ENCODE measurements at places on chromosomes 1 and 21. TPM values are rescaled to one million over a fixed set of nuclear protein-coding genes. Genes with fewer than 3 reads are reported as not detected.

DNA sequence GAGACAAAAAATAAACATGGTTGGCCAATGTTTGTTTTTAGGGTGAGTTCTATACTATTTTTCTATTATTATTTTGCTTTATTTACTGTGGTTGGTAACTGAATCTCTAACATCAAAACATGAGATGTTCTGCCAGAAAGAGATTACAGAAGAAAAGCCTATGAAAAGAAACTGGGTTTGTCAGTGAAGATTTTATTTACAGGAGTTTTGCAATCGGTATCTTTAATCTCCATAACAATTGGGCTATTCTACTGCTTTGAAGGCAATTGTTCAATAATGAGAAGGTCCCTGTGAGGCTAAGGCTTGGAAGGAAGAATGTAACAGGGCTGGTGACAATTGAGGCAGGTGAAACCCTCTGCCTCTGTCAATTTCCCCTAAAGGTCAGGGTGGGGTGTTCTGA is 155.5 kb downstream of the CLIC6 start:
- peaks cover 80% of the 10 kb centered on the region for H3K36me3 ChIP-seq
- no peak for DNase-seq
- no peaks in the 10 kb centered on the region for H3K27me3 ChIP-seq
- H3K27ac ChIP-seq, result no peak overlapping the region

DNA sequence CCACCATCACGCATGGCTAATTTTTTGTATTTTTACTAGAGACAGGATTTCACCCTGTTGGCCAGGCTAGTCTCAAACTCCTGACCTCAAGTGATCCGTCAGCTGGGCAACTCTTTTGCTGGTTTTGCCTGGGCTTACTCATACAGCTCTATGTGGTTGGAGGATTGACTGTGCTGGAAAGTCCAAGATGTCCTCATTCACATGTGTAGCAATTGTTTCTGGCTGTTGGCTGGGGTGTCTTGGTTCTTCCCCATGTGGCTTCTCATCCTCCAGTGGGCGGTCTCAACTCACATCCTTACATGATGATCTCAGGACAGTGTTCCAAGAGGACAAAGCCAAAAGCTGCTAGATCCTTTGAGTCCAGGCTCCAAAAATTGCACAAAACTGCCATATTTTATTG is 53.3 kb downstream of the TEX35 start:
- DNase-seq, result no peak
- H3K36me3 ChIP-seq, result no peaks in the 10 kb centered on the region
- no peaks in the 10 kb centered on the region for H3K27me3 ChIP-seq
- H3K4me3 ChIP-seq, result no peak overlapping the region
- H3K27ac ChIP-seq, result no peak overlapping the region
- H3K4me1 ChIP-seq, result peaks cover 2% of the 10 kb centered on the region

- no peaks in the 10 kb centered on the region for H3K27me3 ChIP-seq
- peaks cover 30% of the 10 kb centered on the region for H3K36me3 ChIP-seq
- peaks cover 31% of the 10 kb centered on the region for H3K4me1 ChIP-seq
- H3K4me3 ChIP-seq, result peak overlapping the region; percentile 98
- peak overlapping the region; percentile 96 for H3K27ac ChIP-seq
- no peak for DNase-seq
Measured at GRCh38 chr1:150269451-150269850, 635 bp upstream of the APH1A start.

GRCh38 chr1:108610073-108610472 is 50.2 kb downstream of the EEIG2 start:
- no peak overlapping the region for H3K4me3 ChIP-seq
- H3K27ac ChIP-seq, result no peak overlapping the region
- no peaks in the 10 kb centered on the region for H3K27me3 ChIP-seq
- peaks cover 11% of the 10 kb centered on the region for H3K36me3 ChIP-seq

GRCh38 chr1:201721082-201722049 is 107.6 kb upstream of the IPO9 start:
- DNase-seq, result no peak
- no peak overlapping the region for H3K27ac ChIP-seq
- peaks cover 6% of the 10 kb centered on the region for H3K27me3 ChIP-seq
- no peaks in the 10 kb centered on the region for H3K4me1 ChIP-seq
- no peak overlapping the region for H3K4me3 ChIP-seq

- H3K4me1 ChIP-seq, result peaks cover 6% of the 10 kb centered on the region
- H3K27ac ChIP-seq, result no peak overlapping the region
- DNase-seq, result no peak
- H3K36me3 ChIP-seq, result no peaks in the 10 kb centered on the region
Measured at GRCh38 chr1:8238141-8239038, 79.5 kb upstream of the SLC45A1 start.

DNA sequence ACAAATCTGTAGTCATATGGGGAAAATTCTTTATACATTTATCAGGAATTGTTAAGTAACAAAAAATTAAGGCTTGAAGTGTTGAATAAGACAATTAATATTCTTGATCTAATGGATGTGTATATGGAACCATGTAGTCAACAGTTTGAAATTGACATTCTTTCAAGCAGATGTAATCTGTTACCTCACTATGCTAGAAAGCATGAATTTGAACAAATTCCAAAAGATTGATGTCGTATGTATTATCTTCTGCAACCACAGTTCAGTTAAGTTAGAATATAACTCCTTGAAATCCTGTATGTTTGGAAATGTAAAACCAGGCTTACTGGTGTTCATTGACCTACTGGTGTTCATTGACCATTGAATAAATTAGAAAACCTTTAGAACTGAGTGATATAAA is 16.1 kb downstream of the CCDC18 start:
- peaks cover 41% of the 10 kb centered on the region for H3K36me3 ChIP-seq
- H3K4me1 ChIP-seq, result peaks cover 9% of the 10 kb centered on the region
- no peak overlapping the region for H3K4me3 ChIP-seq
- no peaks in the 10 kb centered on the region for H3K27me3 ChIP-seq
- no peak overlapping the region for H3K27ac ChIP-seq

DNA sequence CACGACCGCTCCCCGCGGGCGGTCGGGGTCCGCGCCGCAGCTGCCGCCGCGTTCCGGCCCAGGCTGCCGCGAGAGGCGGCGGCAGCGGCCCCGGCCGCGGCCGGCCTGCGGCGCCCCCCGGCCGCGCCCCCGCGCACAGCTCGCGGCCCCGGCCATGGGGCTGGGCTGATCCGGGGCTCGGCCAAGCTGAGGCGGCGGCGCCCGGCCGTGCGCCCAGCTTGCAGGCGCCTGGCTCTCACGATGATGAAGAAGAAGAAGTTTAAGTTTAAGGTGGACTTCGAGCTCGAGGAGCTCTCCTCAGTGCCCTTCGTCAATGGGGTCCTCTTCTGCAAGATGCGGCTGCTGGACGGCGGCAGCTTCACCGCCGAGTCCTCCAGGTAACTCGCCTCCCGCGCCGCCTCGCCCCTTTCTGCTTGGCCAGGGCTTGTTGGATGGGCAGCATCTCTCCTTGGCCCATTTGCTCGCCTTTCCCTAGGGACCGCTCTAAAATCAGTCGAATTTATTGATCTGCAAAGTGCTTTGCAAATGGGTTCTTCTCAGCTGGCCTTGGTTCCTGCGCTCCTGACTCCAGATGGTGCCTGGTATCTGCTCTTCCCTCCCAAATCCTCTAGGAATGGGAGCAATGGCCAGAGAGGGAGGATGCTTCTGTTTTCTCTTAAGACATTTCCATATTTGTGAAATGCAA is 431 bp downstream of the EEIG2 start:
- peak; percentile 80 for DNase-seq
- H3K4me1 ChIP-seq, result peaks cover 30% of the 10 kb centered on the region
- peaks cover 2% of the 10 kb centered on the region for H3K27me3 ChIP-seq
- no peaks in the 10 kb centered on the region for H3K36me3 ChIP-seq

Gene SHE
- total RNA-seq, result not detected

Gene SIPA1L2
- total RNA-seq, result 3.1 TPM

Gene FAM131C
- 0.38 TPM for total RNA-seq

Gene CHRNB2
- total RNA-seq, result 0.14 TPM

Gene OR2L8
- not detected for total RNA-seq

Gene S100A1
- total RNA-seq, result not detected

Gene FAM72B
- total RNA-seq, result 21.6 TPM

Gene LORICRIN
- not detected for total RNA-seq

Gene TIAM1
- total RNA-seq, result 105 TPM
